ENCODE measurements at places on chromosomes 2 and 18.

DNA sequence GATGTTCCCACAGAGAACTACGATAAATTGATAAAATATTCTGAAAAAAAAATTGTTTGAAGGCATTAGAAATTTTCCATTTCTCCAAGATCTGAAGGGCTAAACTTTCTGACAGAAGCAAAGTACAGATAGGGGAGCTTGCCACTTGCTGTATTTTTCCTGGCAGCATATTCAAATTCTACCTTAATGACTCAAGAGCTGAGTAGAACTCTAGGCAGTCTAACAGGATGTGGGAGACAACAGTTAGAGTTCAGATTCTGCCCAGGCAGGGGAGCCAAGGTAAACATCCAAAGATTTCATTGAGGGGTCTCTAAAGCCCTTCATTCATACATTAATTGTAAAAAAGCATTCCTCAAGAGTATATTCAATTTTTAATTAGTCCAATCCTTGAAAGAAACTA lies 46.0 kb upstream of the RIT2 start:
- DNase-seq = no peak

DNA sequence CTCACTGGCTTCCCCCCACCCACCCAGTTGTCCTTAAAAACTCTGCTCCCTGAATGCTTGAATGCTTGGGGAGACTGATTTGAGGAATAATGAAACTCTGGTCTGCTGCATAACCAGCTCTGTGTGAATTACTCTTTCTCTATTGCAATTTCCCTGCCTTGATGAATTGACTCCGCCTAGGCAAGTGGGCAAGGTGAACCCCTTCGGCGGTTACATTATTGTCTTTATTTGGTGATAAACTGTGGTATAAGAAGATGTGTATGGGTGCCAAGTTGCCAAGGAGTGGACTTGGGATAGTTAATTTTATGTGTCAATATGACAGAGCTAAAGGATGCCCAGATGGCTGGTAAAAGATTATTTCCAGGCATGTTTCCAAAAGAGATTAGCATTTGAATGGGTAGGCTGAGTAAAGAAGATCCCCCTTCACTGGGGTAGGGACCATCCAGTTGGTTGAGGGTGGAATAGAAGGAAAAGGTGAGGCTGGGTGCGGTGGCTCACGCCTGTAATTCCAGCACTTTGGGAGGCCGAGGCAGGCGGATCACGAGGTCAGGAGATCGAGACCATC lies 98.5 kb upstream of the HAAO start:
- DNase-seq = no peak

- DNase-seq = no peak
These were observed 79.8 kb downstream of the CCDC150 start for GRCh38 chr2:196719110-196719872.

- no peak for DNase-seq
These were observed 60.0 kb upstream of the SGPP2 start for GRCh38 chr2:222364285-222364895.

- DNase-seq = no peak
These were observed 5.2 kb downstream of the FN1 start for GRCh38 chr2:215430528-215431187.

DNA sequence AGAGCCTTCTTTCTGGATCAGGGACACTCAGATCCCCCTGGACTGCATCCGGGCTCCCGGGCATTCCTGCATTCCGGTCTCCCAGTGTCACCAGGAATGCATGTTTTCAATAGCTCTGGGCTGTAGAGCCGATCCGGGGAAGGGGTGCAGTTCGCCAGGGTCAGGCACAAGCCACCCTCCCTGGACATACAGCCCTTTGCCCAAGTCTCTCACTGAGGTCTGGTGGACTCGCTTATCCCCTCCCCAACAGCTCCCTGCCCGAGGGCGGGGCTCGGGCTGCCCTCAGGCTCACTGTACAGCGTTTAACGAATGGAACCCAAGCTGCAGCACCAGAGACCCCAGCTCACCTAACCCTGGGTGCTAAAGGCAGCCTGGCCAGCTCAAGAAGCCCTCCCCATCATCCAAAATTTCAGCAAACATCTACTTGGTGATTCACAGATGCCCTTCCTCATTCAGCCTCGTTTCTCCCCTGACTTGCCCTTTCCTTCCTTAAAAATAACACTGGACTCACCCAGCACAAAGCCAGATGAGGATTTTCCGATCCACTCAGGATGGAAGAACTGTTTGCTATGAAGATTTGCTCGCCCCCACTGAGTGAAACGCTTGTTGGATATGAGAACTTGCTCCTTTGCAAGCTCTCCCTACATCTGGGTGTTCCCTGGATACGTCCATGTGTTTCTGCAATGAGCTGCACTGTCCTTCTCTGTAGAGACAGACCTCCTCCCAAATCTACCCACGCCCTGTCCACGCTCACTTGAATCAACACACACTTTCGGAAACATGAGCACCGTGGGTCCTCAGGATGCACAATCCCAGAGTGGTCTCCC lies 58.1 kb downstream of the PXDN start:
- no peak for DNase-seq

GRCh38 chr2:233459426-233459825 lies 105.1 kb downstream of the DGKD start:
- DNase-seq = no peak

GRCh38 chr2:218011653-218012040 lies 8.9 kb upstream of the TNS1 start:
- DNase-seq = no peak

- no peak for DNase-seq
These were observed 97.1 kb downstream of the ZBTB7C start for GRCh38 chr18:48312066-48312465.

DNA sequence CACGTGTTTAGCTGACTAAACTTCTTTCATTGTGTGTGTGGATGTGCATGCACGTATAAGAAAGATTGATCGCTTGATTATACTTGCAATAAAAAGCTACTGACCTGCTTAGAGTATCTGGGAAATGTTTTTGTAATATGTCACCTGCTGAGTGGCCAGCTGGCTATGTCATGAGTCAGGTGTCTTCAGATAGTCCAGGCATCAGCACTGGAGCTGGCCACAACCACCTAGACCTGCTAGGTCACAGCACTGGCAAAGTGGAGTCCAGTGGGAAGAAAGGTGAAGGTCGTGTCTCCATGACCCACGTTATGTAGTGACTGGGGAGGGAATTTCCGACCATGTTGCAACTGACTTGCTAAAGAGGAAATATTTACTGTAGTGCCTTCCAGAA lies 147.0 kb downstream of the ESCO1 start:
- no peak for DNase-seq

DNA sequence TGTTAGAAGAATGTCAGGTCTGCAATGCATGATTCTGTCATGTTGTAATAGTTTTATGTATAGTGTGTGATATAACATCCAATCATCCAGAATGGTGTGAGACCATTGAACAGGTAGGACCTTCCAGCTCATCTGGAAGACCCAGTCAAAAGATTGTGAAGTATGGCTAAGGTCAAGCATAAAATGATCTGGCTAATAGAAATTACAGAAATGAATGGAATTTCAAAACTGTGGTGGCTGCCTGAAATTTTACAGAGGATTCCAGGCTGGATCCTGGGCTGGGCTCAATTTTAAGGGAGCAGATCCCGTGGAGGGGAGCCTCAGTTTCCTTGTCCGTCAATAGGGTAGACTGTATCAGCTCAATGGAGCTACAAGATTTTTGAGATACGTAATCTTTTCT lies 39.1 kb downstream of the ACKR3 start:
- no peak for DNase-seq

DNA sequence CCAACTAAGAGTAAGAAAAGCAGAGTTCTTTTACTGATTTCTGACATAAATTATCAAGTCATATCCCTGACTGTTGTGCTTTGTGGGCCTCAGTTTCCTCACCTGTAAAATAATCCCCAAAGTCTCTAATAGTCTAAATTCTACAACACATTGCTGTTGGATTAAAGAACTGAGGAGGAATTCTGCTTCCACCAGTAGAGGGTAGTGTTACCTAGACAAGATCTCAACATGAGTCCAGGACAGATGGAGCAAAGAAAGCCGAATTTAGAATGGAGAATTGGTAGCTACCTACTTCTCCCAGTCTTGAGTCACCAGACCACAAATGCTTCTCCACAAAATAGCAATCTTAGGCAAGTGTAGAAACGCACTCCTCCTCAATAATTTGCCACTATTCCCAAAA lies 462.5 kb upstream of the FSHR start:
- no peak for DNase-seq

DNA sequence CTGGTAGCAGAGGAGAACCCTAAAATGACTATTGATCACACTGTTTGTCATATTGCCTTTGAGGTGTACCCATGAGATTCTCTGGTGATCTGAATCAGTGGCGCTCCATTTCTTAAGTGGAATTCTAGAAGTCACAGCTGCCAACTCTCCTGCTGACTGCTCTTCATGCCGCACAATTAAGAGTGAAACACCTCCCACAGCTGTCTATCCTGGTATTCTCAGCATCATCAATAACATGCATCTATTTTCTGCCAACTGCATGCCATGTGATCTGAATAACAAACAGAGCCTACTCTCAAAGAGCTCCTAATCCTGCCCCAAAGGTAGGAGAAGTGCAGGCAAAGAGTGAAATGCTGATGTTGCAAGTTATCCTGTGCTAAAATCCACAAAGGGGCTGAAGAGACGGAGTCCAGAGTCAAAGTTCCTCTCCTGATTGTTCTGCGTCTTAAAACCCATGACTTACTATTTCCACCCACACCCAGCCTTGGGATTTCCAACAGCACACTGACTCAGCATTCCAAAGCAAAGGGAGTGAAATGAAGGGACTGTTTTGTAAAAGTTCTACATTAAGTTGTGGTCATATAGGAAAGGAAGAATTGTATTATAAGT lies 13.7 kb upstream of the DAPL1 start:
- DNase-seq = no peak

DNA sequence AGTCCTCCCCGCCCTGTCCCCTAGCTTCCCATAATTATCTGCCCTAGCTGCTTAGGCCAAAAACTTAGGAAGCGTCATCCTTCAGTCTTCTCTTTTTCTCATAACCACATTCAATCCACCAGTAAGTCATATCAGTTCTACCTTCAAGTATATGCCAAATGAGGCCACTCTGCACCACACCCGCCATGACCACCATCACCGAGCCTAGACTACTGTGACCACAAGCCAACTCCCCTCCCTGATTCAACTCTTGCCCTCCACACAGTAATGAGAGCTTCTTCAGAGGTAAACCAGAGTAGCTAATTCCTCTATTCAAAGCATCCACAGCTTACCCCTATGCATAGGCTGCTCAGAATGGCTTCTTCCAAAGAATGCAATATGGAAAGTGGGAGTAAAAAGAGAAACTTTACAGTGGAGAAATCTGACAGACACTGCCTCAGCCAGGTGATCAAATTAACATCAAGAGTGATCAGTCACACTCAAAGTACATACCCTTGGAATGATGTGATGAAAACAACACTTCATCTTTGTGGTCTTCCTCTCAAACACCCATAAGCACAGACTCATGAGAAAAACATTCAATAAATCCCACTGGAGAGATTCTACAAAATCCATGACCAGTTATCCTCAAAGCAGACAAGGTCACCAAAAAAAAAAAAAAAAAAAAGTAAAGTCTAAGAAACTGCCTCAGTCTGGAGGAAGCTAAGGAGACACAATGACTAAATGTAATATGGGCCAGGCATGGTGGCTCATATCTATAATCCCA lies 17.7 kb downstream of the MBOAT2 start:
- no peak for DNase-seq

DNA sequence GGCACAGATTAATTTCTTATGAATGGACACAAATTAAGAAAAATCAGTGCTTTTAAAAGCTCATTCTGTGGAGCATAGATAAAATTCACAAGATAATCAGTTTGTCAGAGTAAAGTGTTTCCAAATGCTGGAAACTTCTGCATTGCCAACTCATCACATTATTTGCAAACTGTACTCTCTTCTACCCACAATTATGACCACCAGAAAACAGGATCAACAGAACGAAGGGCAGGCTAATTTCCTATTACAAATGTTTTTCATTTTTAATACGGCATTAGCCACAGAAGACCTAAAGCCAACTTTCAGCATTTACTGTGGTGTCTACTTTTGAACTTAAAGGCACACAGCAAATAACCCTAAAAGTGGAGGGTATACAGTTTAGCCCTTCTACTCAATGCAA lies 6.0 kb downstream of the IRS1 start:
- DNase-seq = no peak

DNA sequence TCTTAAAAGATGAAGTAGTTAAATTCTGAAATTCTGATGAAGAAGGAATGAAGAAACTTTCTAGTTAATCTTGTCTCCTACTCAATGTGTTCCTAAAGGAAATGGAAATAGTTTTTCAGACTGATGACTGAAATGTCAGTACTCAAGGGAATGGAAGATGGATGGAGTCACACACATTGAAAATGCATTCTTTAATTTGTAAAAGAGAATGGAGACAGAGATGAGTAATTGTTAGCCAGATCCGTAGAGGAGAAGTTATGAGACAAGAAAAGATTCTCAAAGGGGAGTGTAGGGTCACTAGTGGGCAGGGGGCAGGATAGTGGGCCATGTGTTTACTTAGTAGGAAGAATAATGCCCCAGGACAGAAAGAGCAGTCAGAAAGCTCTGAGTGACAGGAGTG lies 13.3 kb downstream of the ZSWIM2 start:
- DNase-seq = no peak

DNA sequence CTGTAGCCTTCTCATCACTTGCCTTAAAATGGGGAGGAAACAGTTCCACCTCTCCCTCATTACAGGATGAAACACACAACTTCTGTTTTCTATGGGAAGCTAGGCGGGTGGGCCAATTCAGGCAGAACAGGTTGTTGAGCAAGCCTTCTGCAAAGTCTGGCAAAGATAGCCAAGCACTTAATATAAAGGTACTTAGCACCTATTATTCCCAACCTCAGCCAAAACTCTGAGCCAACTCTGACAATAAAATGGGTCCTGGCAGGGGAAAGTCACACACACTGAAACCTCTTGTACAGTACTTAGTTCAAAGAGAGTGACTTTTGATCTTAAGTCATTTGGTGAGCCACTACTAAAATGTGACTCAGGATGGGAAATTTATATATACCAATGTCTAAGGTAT lies 15.8 kb upstream of the SOCS6 start:
- no peak for DNase-seq

DNA sequence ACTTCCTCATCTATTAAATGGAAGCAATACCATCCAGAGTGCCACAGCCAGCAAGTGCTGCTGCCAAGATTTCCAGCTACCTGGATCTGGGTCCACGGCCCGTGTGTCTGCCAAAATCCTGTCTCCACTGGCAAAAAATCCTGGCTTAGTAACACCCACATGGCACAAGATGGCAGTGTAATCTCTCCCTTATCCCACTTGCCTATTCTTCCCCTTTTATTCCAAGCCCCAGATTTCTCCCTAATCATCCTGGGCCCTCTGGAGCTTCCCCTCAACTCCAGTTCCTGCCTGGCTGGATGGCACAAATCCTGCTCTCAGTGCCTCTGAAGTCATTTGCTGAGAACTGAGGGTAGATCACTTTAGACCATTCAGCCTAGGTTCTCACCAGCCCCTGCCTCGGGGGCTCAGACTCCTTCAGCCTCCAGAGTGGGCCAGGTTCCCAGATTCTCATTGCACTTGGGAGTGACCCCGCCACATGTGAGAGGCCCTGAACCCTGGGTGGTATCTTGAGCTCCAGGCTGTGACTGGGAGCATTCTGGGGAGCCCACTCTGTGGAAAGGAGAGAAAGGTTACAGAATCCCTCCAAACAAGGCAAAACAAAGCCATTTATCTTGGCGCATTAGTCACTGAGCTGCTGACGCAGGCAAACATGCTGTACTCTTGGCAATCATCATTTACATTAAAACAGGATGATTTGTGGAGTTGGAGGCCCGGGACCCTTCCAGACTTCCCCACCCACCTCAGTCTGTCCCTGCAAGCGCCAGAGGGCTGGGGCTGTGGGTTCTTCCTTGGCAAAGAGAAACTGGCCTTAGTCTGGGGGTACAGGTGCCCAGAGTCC lies 325.8 kb downstream of the DYSF start:
- DNase-seq = no peak

- no peak for DNase-seq
These were observed 177.8 kb downstream of the BCL2 start for GRCh38 chr18:63141778-63142176.

Measured in stimulated activated CD4-positive, alpha-beta T cell treated with anti-CD3 and anti-CD28 coated beads, Interleukin-1b, Interleukin-23, amount 100 ng/mL, for 48 hours (primary cell).